ENCODE measurements at places on chromosomes 6 and 20. TPM values are rescaled to one million over a fixed set of nuclear protein-coding genes. Genes with fewer than 3 reads are reported as not detected.
A peak's percentile ranks its signal among the peaks of the same experiment; 100 is the strongest.

The BMP5 gene
- total RNA-seq: not detected

The CEP162 gene
- total RNA-seq: 5.4 TPM

The CDH26 gene
- 1.5 TPM for total RNA-seq

The DUSP15 gene
- total RNA-seq: 0.77 TPM

The TRIM40 gene
- not detected for total RNA-seq

The RBBP8NL gene
- not detected for total RNA-seq

The OXT gene
- 1.5 TPM for total RNA-seq

DNA sequence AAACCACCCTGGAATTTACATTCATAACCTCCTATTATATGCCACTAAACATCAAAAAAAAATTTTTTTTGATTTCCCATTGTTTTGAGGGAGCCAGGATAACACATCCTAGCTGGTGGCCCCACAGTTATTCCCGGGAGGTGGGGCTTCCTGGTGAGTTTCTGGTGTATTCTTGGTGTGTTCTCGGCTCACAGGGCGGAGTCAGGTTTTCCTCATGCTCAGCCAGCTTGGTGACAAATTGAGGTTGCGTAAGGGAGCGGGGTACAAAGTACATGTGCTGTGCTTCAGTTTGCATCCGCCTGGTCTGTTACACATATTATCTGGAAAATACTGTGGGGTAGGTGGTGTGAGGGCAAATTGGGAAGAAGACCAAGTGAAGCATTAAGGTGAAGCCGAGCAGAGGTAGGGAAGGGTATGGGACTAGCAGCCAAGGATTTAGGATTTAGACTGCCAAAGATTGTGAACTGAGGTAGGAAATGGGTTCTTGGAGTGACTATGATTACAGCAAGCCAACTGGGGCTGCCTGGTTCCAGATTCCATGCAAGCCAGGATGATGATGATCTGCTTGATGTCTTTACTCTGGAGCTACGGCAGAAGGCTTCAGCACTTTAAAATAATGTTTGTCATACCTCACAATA lies 46.2 kb upstream of the EEF1A1 start:
- no peak for DNase-seq

- no peak for DNase-seq
These were observed 297.1 kb downstream of the DHX35 start for GRCh38 chr20:39259010-39259803.

GRCh38 chr6:167691533-167692312 lies 135.0 kb upstream of the AFDN start:
- DNase-seq: no peak

DNA sequence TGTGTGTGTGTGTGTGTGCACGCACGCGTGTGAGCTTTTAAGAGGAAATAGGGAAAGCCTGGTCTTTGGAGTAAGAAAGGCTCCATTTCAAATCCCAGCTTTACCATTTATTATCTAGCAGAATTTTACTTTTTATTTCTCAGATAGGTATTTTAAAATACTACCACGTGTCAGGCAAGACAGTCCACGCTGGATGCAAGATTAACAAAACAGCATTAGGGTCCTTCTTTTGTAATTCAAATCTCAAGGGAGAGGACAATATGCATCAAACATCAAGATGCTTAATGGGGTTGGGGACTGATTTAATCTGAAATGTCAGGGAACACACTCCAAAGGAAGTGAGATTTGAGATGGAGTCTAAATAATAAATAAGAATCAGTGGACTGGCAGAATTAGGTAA lies 768.8 kb downstream of the PHF3 start:
- no peak for DNase-seq

DNA sequence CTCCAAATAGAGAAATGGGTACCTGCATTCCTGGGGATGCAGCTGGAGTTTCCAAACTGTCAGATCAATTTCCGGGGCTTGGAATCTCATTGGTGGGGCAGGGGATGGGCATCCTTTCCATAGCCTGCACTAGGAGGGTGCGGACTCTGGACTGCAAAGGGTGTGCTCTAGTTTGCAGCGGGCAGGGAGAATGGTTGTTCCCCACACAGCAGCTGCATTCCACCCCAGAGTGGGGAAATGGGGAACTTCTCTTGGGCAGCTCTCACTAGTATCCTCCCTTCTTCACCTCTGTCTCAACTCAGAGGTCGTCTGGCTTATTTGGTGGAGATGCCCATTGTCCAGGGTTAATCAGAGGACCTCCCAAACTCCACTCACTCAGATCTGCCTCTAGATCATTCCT lies 34.5 kb upstream of the CDKN1A start:
- DNase-seq: no peak

GRCh38 chr20:46407671-46407996 lies 1.2 kb upstream of the ELMO2 start:
- no peak for DNase-seq

GRCh38 chr6:135234492-135234780 lies 53.3 kb downstream of the MYB start:
- no peak for DNase-seq

DNA sequence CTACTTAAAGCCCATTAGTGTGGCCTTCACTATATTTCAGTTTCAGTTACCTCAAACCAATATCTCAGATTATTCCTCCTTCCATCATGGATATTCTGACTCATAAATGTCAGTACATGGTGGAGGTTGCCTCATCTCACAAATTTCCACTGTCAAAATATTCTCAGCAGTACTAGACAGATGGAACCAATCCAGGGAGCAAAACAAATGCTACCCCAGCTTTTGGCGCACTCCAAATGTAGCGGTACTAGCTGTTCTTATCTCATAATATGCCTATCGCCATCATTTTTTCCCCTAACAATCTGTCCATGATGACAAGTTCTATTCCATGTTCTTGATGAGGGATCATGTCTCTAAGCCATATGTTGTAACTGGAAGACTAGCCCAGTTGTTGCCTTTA lies 1026.1 kb downstream of the KIF16B start:
- DNase-seq: no peak

DNA sequence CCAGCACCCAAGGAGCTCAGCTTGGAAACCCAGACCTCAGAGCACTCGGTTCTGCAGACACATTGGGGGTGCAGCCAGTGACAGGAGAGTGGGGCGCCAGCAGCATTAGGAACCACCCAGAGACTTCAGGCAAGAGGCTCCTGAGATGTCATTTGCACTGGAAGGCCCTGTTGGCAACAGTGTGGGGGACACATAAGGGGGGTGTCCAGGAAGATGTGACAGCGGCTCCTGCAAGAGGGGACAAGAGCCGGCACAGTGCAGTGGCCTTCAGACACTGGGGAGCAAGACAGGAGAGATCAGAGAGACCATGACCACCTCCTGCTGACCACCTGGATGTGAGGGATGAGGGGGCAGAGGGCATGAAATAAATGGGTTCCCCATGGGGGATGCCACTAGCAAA lies 207.1 kb upstream of the SNX9 start:
- no peak for DNase-seq

GRCh38 chr20:32968478-32969241 lies 35.6 kb downstream of the SUN5 start:
- peak; percentile 80 for DNase-seq

DNA sequence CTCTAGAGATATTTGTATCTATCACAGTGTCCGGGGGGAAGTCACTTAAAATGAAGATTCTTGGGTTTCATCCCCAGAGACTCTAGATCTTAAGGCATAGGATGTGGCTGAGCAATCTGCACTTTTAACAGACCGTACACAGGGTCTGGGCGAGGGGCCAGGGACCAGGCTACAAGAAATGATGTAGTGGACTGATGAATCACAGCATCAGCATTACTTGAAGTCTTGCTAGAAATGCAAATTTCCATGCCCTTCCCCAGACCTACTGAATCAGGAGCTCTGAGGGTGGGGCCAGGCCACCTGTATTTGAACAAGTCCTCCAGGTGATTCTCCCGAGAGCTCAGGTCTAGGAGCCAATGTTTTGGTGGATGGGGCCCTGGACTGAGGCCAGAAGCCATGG lies 168.4 kb downstream of the DOK5 start:
- no peak for DNase-seq

GRCh38 chr6:70857387-70858077 lies 99.3 kb downstream of the B3GAT2 start:
- no peak for DNase-seq

DNA sequence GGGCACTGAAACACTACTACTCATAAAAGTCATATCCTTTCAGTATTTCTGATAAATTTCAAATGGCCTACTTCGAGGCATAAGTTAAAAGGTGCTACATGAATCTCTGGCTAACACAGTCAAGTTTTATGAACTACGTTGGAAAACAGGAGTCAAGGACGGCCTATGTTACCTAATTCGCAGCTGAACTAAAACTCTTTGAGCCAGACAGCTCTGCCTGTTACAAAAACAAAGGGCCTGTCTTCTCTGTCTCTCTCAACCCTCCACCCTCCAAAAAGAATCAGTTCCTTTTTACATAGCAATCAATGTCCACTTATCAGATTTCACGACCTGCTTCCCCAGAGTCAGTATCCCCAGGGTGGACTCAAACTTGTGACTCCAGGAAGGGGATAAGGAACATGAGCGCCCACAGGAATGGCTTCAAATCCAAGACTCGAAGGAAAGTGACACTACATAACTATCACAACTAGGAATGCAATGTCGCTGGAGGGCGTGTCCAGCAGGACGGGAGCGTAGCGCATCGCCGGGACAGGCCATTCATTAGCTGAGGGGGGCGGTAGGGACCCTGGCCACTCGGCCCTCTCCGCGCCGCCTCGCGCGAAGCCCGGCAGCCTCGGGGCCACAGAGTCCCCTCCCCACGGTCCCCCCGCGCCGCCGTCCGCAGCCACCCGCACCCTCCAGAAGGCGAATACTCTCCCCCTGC lies 591 bp downstream of the IBTK start:
- DNase-seq: no peak

DNA sequence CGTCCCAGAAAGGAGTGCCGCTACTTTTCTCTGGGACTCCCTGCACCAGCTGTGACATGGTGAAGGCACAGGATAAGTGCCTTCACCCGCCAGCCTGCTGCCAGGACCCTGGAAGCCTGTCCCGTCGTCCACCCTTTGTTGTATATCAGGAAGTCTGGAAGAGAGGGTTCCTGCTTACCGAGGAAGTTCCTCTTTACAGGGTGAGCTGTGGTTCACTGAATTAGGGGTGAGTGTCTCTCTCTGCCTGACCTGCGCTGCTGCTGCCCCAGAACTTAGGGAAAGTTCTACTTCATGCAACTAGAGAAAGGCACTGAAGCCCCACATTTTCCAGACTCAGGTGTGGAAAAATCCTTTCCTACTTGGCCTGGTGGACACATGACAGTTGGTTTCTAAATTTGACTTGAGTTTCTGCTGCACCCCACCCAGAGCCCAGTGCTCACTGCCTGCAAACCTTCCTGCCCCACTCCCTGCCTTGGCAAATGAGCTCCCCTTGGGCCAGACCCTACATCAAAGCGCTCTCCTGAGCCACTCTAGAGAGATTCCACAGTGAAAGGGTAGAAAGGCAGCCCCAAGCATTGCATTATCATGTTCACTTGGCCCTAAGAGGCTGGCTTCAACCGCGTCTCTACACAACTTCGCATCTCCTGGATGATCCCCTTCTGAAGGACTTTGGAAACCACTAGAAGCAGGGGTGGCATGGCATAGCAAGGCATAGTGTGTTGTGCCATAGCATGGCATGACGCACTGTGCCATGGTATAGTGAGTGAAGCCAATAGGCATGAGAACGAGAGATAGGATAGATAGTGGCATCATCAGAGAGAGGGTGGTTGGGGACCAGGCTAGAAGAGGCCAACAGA lies 215.8 kb upstream of the CDYL start:
- DNase-seq: no peak

DNA sequence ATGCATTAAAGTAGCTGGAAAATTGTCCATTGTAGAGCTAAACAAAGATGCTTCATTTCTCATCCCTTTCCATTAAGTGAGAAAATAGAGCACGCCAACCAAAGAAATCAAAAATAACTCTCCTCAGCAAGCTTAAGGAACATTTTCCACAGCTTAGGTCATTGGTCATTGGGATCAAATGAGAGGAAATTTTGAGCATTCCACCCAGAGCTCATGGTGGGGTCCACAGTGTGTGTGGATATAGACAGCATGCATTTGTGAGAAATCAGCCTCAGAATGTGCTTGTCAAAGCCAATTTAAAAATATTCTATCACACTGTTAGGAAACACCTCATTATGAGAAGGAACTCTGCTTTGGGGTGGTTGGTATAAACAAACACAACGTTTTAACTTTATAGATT lies 97.2 kb downstream of the HDGFL1 start:
- DNase-seq: no peak

DNA sequence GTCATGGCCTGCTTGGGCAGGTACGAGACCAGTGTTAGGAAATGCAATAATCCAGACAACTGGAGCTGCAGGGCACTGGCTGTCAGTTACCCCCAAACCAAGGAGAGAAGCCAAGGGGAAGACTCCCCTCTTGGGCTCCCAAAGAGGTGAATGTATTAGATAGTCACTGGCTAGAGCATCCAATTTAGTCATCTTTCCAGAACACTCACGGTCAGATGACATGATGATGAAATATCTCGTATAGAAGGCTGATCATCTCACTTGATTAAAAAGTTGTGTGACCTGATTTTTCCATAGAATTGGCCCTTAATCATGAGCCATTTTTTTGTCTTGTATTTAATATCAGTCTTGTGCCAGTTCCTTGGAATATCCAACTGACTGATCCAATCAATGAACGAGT lies 40.7 kb downstream of the SLC22A3 start:
- DNase-seq: no peak

GRCh38 chr6:155377061-155377460 lies 62.8 kb upstream of the TFB1M start:
- DNase-seq: no peak

DNA sequence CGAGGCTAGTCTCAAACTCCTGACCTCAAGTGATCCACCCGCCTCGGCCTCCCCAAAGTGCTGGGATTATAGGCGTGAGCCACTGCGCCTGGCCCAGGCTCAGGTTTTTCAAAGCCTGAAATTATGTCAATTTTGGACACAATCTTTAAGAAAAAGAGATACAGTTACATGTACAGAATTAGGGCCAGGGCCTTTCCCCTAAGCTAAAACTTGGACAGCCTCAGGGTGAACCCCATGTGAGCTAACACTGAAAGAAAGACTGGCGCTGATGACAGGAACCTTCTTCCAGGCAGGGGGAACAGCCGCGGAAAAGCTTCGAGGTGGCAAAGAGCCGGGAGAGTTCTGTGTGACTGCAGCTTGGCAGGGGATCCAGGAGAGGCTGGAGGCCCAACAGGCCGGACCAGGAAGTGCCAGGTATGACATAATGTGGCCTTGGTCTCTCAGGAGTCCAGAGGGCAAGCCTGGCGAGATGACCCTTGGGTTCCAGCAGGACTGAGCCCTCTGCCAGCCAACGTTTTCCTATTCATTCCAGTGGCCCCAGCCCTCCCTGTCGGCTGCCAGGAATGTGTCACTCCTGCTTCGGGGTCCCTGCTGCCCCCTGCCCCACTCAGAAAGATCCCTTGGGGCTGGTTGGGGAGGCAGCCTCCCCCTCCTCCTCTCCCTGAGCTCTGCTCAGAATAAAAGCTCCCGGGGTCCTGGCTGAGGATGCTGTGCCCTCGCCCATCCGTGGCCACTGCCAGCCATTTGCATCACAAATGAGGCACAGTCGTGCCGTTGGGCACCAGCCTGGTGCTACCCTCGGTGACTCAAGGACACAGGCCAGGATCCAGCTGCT lies 37.3 kb downstream of the RBM38 start:
- no peak for DNase-seq

- no peak for DNase-seq
These were observed 105.1 kb upstream of the CNKSR3 start for GRCh38 chr6:154615483-154616025.

- no peak for DNase-seq
These were observed 41.4 kb downstream of the SCAND1 start for GRCh38 chr20:35912881-35913280.

GRCh38 chr6:34529665-34530327 lies 26.3 kb downstream of the SPDEF start:
- DNase-seq: no peak

- no peak for DNase-seq
These were observed 8.9 kb upstream of the AHCY start for GRCh38 chr20:34312024-34312460.
